ENCODE measurements at places on chromosomes 5 and 9. TPM values are rescaled to one million over a fixed set of nuclear protein-coding genes. Genes with fewer than 3 reads are reported as not detected.

The CCDC107 gene
- total RNA-seq, result 59.2 TPM

The CCNI2 gene
- total RNA-seq, result 8.4 TPM

The SPATA31C1 gene
- total RNA-seq, result not detected

The FGF1 gene
- 0.98 TPM for total RNA-seq

The SVEP1 gene
- total RNA-seq, result 13.1 TPM

The LCN9 gene
- not detected for total RNA-seq

The NRARP gene
- 124 TPM for total RNA-seq

The POLE3 gene
- 24.5 TPM for total RNA-seq

The CCL27 gene
- not detected for total RNA-seq

The RAB14 gene
- 72.3 TPM for total RNA-seq

The SYK gene
- 42.9 TPM for total RNA-seq

The SPINK7 gene
- total RNA-seq, result not detected

The TAF11L10 gene
- not detected for total RNA-seq

The ARID3C gene
- not detected for total RNA-seq

The LHX2 gene
- total RNA-seq, result 0.17 TPM

The STPG3 gene
- total RNA-seq, result not detected

The SLCO6A1 gene
- not detected for total RNA-seq

The ADCY2 gene
- 2.4 TPM for total RNA-seq

The OR1K1 gene
- total RNA-seq, result not detected

The PCDHGA7 gene
- total RNA-seq, result 4.5 TPM

The IFNA21 gene
- total RNA-seq, result not detected

The PRR16 gene
- 4.9 TPM for total RNA-seq

The ENG gene
- total RNA-seq, result 94.3 TPM

The STK32A gene
- 11.3 TPM for total RNA-seq

The ISCA1 gene
- 34.6 TPM for total RNA-seq

The CDH10 gene
- 0.14 TPM for total RNA-seq

The GARIN3 gene
- not detected for total RNA-seq

The F12 gene
- 15.3 TPM for total RNA-seq

The GPRIN1 gene
- total RNA-seq, result 1.1 TPM

The RASGRF2 gene
- total RNA-seq, result 4.3 TPM

The PRLR gene
- total RNA-seq, result 9.3 TPM

Measured in mucosa of gallbladder (tissue), 1 donor.